ENCODE measurements at places on chromosomes 7 and 10.

GRCh38 chr10:49749144-49749543, 13.0 kb downstream of the OGDHL start:
- no peak for DNase-seq

GRCh38 chr7:12728192-12728538, 40.7 kb downstream of the ARL4A start:
- DNase-seq, result no peak

DNA sequence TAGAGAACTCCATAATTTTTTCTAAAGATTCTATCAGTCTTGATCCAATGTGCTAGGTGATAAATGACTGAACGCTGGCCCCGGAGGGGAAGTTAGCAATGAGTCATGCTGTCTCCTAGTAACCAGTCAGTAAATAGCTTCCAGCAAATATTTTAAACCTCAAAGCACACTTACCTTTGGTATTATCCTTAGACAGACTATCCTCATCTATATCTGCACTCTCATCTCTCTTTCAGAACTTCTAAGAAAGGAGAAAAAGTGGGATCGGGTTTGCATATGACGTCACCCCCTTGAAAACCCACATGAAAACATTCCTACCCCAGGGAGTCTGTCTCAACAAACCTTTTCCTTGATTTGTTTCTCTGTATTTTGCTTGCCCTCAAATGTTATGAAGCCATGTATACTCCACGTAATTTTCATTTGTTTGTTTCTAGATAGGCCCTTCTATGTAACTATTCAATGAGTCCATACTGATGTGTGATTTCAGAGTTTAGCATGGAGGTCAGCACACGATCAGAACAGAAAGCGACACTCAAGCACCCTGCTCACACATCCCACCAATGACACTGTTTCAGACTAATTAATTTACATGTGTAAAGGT, 174.9 kb upstream of the NRP1 start:
- no peak for DNase-seq

DNA sequence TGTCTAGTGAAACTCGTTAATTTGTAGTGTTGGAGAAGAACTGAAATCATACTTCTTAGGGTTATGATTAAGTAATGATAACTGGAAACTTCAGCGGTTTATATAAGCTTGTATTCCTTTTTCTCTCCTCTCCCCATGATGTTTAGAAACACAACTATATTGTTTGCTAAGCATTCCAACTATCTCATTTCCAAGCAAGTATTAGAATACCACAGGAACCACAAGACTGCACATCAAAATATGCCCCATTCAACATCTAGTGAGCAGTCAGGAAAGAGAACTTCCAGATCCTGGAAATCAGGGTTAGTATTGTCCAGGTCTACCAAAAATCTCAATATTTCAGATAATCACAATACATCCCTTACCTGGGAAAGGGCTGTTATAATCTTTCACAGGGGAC, 187.6 kb downstream of the CFTR start:
- no peak for DNase-seq

DNA sequence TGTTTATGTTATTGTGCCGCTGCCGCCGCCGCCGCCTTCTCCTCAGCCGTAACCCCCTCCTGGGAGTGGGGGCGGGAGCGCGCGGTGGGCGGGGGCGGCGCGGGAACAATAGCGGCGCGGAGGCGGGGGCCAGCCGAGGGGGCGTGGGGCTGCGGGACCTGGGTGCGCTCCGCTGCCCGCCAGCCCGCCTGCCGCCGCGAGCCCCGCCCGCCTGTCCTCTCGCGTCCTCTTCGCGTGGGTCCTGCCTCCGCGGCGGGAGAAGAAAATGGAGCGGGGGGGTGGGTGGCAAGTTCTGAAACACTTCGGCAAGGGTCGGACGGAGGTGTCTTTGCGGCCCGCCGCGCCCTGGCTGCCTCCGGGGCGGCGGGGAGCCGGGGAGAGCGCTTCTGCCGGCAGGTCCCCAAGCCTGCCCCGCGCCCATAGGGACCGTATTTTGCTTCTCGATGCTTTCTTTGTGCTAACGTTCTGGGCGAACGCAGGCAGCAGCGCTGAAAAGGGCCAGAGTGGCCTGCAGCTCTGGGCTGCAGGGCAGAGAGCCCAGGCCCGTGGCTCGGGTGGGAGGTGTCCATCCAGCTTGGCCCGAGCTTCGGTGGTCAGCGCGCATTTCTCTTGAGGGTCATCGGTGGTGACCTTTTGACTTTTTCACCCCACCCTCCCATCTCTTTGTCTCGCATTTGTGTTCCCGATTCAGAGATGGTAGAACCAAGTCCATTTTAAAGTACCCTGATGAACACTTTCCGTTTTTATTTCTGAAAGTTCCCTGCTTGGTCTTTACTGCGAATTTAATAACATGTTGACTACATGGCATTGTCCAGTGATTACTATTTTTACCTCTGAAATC, 613 bp downstream of the MAPK8 start:
- no peak for DNase-seq

DNA sequence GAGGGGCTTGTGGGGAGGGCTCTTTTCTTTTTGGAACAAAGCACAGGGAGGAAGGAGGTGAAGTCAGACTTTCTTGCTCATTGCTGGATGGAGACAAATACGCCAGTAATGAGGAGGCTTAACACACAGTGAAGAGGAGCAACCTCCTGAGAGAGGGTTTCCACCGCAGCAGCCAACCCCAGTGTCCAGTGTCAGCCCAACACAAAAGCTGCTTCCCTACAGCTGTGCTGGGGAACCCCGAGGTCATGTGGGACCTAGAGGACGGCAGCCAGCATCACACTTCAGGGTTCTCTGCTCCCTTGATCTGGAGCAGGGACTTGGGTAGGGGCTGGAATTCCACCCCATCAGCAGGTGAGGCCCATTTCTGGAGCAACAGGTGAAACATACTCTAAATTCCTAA, 7.7 kb downstream of the BLNK start:
- DNase-seq, result no peak

GRCh38 chr10:70233939-70234300, 691 bp upstream of the PPA1 start:
- no peak for DNase-seq

GRCh38 chr7:69932034-69932628, 333.9 kb downstream of the AUTS2 start:
- DNase-seq, result peak; percentile 40

GRCh38 chr7:119175911-119176627, 951.6 kb downstream of the ANKRD7 start:
- DNase-seq, result peak; percentile 23

DNA sequence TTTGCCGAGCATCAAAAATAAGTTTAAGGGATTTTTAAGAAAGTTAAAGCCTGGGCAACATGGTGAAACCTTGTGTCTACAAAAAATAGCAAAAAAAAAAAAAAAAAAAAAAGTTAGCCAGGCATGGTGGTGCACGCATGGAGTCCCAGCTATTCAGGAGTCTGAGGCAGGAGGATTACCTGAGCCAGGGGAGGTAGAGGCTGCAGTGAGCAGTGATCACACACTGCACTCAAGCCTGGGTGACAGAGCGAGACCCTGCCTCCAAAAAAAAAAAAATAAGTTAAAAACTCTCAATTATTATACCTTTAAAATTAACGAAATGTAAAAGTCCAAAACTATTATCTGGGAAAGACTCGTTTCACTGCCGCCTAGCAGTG, 35.0 kb upstream of the DAGLB start:
- no peak for DNase-seq

DNA sequence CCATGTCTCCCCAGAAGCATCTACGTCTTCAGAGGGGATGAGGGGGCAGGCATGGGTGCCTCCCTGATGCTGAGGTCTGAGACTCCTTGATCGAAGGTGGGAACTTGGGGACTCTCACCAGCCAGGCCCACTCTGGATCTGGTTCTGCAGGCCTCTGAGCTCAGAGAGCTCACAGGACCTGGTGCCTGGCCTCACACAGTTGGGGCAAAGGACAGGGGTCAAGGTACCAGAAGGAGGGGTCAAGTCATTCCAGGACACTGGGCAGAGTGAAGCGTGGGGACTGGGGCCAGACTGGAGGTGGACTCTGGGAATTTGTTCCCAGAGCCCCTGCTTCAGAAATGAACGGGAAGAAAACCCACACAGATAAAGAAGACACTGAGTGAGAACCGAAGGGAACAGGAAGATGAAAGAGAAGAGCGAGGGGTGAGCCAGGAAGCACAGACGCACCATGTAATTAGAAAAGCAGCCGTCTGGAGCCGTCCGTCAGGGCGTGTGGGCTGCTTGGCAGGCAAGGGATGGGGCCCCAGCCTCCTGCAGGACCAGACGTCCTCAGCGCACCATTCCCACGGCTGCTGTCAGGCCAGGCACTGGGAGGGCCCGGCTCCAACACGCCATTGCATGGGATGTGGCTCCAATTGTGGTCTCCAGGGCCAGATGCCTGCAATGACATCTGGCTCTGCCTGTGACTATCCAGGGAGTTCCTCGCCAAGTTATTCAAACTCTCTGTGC, 47.7 kb downstream of the ZCCHC24 start:
- DNase-seq, result no peak

DNA sequence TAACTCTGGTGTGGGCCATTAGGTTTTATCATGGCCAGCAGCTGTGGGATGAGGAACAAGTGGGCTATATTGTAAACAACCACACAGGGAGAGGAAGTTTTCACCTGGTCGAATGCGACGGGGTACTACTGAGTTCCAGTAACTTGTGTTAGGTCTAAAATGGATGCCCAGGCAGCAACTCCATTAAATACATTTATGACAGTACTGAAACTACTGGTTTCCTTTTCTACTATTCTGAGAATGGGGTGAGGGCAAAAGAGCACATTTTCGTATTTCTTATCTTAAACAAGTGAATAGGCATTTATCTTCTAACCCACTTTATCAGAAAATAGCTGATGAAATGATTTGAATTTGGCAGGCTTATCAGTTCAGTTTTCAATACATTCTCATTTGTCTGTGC, 109.7 kb downstream of the C1GALT1 start:
- no peak for DNase-seq

DNA sequence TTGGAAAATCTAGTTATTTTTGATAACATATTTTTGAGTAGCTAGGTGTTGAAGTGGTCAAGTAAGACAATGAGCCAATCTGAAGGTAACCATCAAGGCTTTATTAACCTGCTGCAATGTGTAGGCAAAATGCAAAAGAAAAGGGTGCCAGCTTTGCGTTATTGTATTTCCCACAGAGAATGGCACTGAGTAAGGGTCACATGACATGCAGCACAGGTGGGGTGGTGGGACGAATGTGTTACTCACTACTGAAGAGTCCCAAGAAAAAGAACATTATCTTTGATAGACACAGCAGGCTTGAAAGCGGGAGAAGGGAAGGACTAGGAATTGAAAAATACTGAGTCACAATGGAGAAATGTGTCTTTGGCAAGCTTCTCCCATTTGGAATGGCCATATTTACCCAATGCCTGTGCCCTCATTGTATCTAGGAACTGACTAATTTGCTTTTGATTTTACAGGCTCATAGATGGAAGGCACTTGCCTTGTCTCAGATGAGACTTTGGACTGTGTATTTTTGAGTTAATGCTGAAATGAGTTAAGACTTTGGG, 898.6 kb upstream of the POT1 start:
- no peak for DNase-seq

GRCh38 chr7:130723784-130724183, 10.2 kb downstream of the KLF14 start:
- no peak for DNase-seq

All from B cell (primary cell).